ENCODE measurements at places on chromosomes 16 and 17.

GRCh38 chr17:56697190-56697589, 103.7 kb downstream of the NOG start:
- DNase-seq, result no peak

DNA sequence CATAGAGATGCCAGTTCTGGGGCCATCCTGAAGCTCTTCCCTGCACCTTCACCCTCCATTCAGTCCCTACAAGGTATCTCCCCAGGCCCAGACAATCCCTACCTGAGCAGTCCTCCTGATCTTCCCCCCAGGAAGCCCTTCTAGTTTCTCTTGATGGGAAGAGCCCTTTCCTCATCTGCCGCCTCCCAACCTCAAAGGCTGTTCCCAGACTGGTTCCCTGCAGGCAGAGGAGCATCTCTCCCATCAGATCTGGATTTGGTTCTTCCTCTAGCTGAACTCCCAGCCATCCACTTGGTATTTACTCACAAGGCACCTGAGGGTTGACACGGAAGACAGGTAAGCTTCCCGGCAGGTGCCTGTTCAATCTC, 24.6 kb upstream of the PHB1 start:
- no peak for DNase-seq

GRCh38 chr16:67459066-67459860, 21.7 kb downstream of the ATP6V0D1 start:
- DNase-seq, result no peak

DNA sequence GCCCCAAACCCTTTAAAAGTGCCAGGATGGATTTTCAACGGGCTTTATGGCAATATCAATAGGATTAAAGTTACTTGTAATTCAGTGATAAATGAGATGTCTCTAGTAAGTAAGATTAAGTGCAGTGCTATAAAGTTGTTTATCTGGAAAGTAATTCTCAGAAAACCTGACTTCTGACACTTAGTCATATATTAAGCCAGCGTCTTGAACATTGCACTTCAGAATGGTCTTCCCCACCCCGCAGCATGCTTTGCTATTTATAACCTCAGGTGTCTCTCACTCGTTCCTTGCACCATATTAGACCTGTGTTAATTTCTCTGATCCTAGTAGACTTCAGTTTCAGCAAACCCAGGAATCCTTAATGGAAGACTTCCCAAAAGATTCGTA, 2.1 kb upstream of the MAF start:
- DNase-seq, result no peak

DNA sequence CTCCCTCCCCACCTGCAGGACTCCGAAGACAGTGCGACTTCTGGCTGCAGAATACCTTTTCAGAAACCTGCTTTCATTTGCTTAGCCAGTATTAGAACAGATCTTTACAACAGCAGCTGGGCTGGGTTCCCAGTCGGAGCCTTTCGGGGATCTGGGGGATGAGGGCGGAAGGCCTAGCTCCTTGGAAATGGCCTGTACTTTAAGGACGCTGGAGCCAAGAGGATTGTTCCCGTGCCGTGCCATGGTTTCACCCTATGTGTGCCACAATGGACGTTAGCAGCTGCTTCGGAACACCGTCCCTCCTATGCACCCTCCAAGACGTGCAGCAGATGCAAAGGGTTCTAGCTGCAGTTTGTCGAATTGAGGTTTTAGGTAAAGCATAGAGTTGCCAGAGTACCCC, 16.2 kb downstream of the KCTD2 start:
- no peak for DNase-seq

GRCh38 chr16:71373073-71373472, 14.6 kb downstream of the CALB2 start:
- no peak for DNase-seq

DNA sequence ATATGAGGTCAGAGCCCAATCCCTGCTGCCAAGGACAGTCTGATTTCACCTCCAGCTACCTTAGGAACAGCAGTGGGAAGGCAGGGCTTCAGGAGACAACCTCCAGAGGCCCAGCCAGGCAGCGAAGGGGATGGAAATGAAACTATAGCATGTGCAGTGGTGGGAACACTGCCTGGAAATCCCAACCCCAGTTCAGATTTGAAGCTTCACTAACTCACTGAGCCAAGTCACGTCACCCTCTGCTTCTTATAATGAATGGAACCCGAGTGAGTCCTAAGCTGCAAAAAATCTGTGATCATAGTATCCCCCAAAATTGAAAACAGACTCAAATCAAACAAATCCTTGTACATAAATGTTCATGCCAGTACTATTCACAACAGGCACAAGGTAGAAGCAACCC, 36.0 kb upstream of the SLC39A11 start:
- no peak for DNase-seq

DNA sequence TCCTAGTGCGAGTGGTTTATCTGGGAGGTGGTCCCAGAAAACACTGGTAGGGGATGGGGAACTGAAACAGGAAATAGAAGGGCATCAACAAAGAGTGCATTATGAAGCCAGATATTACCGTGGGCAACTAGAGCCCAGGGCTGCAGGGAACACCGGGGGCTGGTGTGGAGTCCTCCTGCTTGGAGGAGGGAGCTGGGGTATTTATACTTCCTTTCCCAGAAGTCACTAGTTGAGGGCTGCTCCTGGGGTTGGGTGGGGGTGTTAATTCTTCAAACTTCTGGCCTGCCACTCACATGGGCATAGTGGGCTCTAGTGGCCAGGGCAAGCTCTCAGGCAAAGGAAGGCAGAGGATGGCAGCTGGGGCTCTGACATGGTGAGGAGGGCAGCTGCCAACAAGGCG, 14.7 kb downstream of the LAT start:
- DNase-seq, result no peak

DNA sequence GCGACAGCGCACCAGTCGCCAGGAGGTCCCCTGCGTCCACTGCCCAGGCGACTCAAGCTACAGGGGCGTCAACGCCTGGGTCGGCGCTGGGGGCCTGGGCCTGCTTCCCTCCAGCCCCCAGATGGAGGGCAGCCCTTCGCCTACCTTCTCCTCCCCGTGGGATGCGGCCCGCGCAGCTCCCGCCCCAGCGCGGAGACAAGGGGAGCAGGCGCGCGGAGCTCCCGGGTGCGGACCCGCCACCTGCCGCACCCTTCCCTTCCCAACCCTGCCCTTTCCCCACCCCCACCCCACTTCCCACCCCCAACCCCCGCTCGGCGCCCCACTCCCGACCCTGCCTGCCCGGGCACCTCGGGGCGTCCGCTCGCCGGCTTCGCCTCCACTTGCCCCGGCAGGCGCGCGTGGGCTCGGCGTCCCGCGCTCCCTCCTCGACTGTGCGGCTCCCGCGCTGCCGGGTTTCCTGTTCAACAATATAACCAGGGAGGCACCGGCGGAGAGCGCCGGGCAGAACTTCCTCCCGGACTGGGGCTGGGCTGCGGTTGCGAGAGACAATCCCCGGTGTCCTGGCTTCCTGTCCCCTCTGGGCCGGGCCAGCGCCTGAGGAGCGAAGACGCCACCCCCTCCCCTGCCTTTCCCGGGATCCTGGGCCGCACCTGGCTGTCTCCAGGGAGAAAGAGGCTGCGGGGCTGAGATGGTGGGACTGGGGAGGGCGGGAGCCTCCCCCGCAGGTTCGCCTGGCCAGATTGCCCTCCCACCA, at the start of gene ARHGAP27:
Gene ARHGAP27 (minus strand): TSS at position 466 of the 754 bp plus-strand sequence. CDS start 2,591 bp downstream, outside the sequence.
- no peak for DNase-seq

- no peak for DNase-seq
These were observed 80.2 kb downstream of the CACNG1 start for GRCh38 chr17:67124450-67125148.

GRCh38 chr16:85365120-85365519, 248.0 kb upstream of the GSE1 start:
- no peak for DNase-seq

GRCh38 chr16:30534368-30535105, at the start of gene ZNF747:
TSS of gene ZNF747 (minus strand) at chr16:30534858. CDS start at chr16:30534679, 179 bp downstream.
- peak; percentile 90 for DNase-seq

DNA sequence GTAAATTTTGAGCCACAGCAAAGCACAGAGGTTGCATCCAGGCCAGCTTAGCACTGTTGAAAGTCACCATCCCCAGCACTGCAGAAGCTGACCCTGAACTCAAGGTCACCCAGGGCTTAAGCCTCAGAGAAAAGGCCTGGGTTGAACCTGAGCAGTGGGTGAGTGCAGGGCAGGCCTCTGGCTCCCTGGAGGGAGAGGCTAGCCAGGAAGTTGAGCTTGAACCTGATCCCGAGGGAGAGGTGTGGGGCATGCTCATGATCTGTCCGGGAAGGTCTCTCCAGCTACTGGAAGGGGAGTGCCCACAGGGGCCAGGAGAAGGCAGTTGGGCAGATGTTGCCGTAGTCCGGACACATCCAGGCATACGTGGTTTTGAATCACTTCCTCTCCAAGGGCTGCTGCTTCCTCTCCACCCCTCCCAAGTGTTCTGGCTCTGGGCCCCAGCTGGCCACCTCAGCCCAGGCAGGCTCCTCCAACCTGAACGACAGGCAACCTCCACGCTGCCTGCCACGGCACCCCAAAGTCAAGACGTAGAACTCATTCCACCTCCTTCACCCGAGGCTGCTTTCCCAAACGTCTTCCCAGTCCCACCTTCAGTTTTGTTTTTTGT, 18.4 kb downstream of the CARHSP1 start:
- DNase-seq, result no peak

- DNase-seq, result no peak
These were observed 10.0 kb downstream of the NLE1 start for GRCh38 chr17:35132099-35132498.

DNA sequence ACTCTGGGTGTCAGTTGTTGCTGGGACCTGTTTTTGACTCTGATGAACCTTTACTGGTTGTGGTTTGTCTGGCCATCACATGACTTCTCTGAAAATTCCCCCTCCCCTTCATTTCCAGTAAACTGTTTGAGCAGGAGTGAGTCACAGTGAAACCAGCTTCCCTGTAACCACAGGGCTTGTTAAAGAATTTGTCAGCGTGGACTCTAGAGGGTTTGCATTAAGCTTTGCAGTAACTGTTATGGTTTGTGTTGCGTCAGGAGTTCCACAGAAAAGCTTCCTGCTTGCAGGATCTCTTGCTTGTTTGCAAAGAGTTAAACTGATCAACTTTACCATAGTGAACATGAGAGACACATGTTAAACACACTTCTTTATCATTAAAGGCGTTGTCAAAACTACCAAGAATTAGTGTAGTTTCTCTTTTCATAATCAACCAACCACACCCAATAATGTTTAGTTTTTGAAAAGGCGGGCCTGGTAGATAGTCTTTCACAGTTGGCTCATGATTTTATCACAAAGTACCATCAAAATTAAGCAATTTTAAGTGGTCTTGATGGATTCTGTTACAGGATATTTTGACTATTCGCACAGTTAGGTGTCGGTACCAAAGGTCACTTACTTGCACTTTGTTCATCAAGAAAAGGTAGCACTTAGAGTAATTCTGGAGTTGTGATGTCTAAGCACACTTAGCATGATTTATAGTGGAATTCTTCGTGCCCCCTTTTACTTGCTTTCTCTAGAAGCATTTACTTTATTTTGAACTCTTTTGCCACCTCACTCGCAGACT, 79.3 kb downstream of the VMP1 start:
- peak; percentile 63 for DNase-seq

GRCh38 chr17:41894791-41895331, 23.9 kb downstream of the ACLY start:
- no peak for DNase-seq

Data from effector memory CD8-positive, alpha-beta T cell (primary cell).